Amygdala (tissue), 56 donors: ENCODE measurements at places on chromosomes 11 and 22.

GRCh38 chr11:76752321-76753143, 30.6 kb upstream of the TSKU start:
- DNase-seq = no peak

GRCh38 chr11:12174128-12174476, 63.7 kb downstream of the MICAL2 start:
- DNase-seq = no peak

DNA sequence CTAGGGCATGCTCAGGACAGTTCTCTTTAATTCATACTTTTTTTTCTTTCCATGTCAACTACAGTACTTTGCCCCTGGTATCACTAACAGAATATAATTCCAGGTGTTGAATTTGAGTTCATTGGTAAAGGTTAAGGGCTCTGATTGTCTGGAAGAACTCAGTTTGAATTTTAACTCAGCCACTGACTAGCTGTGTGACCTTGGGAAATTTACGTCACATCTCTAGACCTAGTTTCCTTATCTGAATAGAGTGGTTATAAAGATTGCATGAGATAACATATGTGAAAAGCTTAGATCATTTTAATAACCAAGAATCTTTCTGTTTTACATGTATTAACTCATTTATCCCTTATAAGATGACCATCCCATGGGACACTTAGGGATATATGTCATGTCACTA, 15.8 kb upstream of the ZC3H12C start:
- no peak for DNase-seq

DNA sequence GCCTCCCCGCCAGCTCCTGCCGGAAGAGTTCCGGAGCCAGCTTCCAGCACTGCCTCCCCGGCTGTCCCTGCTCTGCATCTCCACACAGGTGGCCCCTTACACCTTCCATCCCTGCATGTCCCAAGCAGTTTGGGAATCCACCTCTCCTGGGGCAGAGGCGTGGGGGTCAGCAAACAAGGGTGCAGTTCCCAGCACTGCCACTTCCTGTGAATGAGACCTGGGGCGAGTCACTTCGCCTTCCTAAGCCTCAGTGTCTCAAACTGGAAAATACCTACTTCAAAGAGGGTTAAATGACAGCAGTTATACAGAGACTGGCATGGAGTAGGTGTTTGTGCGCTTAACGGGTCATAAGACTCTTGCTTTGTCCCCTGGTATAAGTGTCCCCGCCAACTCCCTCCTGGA, 5.2 kb downstream of the CYTH4 start:
- DNase-seq = no peak

DNA sequence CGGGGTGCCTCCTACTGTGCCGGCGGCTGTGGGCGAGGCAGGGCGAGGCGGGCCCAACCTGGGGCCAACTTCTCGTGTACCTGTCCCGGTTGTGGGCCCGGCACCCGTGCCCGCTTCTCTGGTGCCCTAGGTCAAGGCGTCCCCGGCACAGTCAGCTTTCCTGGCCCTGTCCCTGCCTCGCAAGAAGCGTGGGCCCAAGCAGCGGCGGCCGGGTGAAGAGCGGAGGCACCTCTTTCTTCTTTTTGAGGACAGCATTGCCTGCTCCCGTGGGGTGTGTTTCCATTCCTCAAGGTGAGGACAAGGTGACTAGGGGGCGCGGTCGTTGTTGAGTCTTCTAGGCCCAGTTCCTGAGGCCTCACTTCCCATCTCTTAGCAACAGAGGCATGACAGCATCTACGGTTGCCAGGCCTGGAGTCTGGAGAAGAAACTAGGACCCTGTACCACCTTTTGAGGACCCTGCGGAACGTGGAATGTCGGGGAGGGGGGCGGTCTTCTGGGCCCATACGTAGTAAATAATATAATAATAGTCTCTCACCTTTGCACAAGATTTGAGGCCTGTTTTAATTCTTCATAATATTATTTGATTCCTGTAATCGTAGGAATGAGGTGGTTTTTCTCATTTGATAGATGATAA, 418 bp downstream of the ACO2 start:
- no peak for DNase-seq

DNA sequence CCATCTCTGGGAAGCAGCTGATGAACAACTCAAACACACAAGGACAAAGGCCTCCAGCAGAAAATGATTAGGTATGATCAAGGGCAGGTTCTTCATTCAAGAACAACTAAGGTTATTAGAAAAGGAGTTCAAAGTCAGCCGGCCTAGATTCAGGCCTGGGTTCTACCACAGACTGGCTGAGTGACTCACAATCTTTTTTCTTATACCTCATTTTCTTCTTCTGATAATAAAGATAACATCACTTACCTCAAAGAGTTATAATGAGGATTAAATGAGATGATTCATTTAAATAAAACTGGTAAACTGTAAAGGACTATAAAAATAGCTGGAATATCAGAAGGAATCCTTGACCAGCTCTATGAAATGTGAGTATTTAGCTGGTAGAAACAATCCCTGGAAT, 49.3 kb upstream of the PPP2R1B start:
- DNase-seq = no peak

- peak; percentile 57 for DNase-seq
Observed at GRCh38 chr11:47980088-47980906, at the start of gene PTPRJ. TSS of gene PTPRJ (plus strand) at chr11:47980559. CDS start at chr11:47980913, 354 bp downstream.

GRCh38 chr11:71179877-71180605, 72.3 kb downstream of the SHANK2 start:
- DNase-seq = no peak

DNA sequence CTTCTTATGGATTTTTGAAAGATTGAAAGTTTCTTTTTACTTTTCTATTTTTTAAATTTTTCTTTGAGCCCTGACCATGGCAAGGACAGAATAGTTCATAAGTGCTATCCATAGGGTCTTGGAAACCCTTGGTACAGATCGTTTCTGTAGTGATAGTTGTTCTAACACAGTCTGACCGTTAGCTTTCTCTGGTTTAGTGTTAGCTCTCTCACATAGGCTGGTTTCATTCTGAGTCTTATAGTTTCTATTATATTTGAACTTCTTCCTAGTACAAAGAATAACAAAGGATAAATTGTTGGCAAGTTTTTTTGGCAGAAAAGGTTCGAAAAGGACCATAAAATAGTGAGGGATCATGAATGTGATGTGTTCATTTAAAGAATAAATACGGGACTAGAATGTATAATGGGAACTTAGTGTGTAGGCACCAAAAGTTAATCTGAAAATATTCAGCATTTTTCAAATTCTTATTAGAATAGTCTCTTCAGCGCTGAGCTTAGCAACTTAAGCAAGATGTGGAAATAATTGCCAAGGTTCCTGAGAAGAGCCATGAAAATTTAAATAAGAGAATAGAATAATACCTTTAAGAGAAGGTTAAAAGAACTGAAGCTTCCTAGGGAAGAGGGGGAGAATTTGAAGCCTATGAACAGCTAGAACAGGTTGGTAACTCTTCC, 24.1 kb downstream of the FDX1 start:
- DNase-seq = no peak

- DNase-seq = no peak
Observed at GRCh38 chr11:70476669-70477068, 78.3 kb downstream of the CTTN start.

GRCh38 chr11:13891911-13892310, 70.6 kb upstream of the SPON1 start:
- no peak for DNase-seq

- no peak for DNase-seq
Observed at GRCh38 chr11:44011797-44012196, 36.0 kb upstream of the ACCSL start.

GRCh38 chr11:8094656-8095055, 13.6 kb downstream of the TUB start:
- no peak for DNase-seq

DNA sequence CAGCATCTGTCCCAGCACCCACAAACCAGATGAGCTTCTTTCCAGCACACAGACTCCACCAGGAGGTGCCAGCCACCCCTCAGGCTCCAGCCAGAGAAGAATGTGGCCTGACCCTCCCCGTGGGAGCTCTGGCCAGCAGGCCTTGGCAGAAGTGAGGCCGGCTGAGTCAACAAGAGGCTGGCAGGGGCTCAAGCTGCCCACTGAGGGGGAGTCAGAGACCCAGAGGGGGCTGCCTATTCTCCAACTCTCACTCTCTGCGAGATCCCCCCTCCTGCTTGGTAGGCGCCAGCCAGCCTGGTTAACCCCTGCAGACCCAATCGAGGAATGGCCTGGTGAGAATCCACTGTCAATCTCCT, 10.6 kb upstream of the CDC42EP1 start:
- DNase-seq = no peak

- DNase-seq = no peak
Observed at GRCh38 chr22:25282346-25282670, 62.9 kb downstream of the CRYBB2 start.

- DNase-seq = no peak
Observed at GRCh38 chr22:17631076-17631565, 2.6 kb upstream of the ATP6V1E1 start.

DNA sequence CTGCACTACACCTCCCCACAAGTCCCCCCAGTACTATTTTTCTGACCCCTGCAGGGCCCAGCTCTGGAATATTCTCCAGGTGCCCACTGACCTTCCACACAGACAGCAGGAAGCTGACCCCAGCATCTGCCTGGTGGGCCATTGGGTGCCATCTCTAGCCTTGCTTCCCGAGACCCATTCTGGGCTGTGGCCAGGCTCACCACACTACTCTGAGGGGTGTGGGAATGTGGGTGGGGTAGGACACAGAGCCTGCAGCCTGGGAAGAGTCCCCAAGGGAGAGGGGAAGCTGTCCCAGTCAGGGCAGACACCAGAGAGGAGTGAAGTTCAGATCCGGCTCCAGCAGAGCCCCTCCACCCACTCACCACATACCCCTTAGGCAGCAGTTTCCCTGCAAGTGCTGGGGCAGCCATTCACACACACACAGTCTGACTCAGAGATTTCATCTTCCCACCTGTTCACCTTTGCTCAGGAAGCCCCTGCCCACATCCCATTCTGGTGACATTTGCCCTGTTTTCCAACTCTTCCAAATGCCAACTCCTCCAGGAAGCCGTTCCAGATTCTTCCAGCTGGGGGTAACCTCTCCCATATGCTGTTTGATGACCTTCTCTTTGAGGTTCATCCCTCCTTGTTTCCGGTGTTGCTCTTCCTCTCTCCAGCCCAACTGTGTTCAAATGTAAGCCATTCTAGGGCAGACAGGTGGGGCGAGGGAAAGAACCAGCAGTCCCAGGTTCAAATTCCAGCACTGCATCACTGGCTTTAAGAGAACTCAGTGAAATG, 1.9 kb downstream of the SLCO2B1 start:
- DNase-seq = no peak

DNA sequence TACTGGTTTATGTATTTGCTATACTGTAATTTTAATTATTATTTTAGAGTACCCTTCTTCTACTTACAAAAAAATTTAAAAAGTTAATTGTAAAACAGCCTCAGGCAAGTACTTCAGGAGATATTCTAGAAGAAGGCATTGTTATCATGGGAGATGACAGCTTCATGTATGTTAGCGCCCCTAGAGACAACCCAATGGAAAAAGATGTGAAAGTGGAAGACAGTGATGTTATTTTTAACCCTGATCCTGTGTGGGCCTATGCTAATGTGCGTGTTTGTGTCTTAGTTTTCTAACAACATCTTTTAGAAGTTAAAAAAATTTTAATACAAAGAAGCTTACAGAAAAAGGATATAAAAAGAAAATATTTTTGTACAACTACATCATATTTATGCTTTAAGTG, 205.0 kb downstream of the FAM76B start:
- no peak for DNase-seq

DNA sequence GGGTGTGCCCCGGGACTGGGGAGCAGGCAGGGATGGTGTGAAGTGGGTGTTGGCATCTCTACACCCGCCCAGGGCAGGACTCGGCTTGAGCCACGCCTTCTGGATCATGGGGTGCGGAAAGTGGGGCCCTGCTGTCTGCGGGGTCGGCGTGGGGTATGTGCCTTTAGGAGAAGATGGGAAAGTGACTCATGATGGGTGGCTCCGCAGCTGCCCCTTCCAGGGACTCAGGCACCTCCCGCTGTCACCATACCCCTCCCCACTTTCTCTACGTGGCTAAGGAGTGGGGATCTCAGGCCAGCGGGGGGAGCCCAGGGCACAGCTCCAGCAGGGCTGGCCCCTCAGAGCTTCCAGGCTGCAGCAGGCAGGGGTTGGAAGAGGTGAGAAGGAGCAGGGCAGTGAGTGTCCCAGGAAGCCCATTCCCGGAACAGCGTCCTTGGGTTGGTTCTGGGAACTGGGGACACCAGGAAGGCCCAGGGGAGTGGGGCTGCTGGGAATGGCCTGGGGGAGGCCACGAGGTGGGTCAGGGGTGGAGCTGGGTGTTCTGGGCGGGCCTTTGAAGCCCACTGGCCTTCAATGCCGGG, 102.9 kb upstream of the FGF3 start:
- no peak for DNase-seq

- no peak for DNase-seq
Observed at GRCh38 chr22:49359076-49359475, 468.6 kb downstream of the BRD1 start.

DNA sequence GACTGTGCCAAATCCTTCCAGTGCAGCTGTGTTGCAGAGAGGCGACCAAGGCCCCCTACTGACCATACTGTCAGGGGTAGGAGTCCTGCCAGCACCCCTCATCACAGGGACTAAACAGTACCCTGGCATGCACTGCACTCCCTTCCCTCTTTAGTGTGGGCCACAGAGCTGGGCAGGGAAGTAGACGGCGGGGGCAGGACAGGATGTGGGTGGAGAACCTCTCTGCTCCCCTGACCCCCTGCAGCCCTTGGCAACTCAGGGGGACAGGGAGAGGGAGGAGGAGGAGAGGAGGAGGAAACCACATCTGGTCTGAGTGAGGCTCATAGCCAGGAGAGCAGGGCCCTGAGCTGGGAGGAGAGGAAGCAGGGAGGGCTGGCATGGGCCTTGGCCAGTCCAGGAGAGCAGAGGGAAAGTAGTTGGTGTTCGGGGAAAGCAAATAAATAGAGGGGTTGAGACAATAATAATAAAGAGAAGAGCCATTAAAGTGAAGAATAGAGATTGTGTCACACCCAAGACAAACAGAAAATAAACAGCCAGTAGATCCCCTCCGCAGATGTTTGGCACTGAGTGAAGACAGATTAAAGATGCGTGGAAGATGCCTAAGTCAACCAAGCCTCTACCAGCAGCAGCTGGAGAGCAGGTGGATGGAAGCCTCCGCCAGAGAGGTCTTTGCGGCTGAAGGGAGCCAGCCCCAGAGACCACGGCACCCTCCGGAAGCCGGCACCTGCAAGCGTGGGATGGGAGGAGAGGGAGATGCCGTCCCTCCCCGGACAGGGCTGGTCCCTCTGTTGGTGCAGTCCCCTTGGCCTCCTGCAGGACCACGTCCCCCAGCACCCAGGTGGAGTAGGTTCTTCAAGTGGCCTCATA, 61.5 kb downstream of the RPUSD4 start:
- DNase-seq = no peak

GRCh38 chr11:34028425-34028824, 23.1 kb upstream of the CAPRIN1 start:
- no peak for DNase-seq

- no peak for DNase-seq
Observed at GRCh38 chr22:44248926-44249325, 63.8 kb downstream of the SHISAL1 start.

- no peak for DNase-seq
Observed at GRCh38 chr11:2347308-2347830, 29.7 kb upstream of the CD81 start.
